ENCODE measurements at places on chromosomes 12 and 14.

- DNase-seq = no peak
Measured at GRCh38 chr12:56988207-56988739, 18.1 kb downstream of the ZBTB39 start.

- no peak for DNase-seq
Measured at GRCh38 chr14:76097547-76097946, 54.2 kb upstream of the GPATCH2L start.

- DNase-seq = no peak
Measured at GRCh38 chr12:67969134-67969802, 20.0 kb upstream of the IFNG-AS1 start.

GRCh38 chr14:87286191-87286590 lies 706.8 kb downstream of the GALC start:
- DNase-seq = no peak

DNA sequence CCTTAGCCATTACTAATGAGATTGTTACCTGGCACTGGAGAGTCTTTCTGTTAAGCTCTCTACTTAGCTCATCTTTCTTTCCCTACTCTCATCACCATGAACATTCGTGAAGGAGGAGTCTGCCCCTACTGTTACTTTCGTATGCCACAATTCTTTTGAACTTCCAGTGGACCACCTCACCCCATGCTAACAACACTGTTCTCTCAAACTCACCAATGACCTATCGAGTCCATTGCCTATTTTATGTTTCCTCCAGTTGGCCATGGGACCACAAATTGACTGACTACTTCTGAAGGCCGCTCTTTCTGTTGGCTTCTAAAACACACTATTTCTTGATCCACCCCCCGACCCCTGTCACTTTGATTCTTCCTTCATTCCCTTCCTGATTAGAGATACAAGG lies 192.4 kb upstream of the GZMB start:
- DNase-seq = no peak

DNA sequence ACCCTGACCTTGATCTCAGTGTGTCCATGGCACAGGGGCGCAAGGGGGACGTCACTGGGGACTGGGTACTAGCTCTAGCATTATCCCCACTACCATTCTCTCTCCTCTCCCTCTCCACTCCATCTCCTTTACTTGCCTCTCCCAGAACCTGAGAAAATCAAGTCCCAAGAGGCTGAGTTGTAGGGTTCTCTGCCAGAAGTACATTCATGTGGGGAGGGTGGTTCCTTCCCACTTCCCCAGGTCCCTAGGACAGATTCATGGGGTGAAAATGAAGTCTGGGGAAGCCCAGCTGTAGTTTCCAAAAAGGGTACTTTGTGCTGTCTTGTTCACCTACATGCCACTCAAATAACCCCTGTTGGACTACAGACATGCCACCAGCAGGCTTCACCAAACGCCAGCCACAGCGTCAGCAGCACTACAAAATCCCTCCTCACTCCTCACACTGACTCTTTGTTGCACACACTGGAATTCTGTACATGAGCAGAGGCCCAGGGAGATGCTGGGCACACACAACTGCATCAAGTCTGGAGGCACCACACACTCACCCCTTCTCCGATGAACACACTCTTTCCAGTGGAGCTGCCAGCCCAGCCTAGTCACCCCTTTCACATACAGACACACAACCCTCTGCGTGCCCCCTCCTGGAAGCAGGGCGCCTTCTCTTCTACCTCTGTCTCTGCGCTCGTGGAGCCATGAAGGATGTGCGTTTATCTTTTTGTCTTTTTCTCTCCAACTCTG lies 6.9 kb downstream of the RARG start:
- DNase-seq = no peak

DNA sequence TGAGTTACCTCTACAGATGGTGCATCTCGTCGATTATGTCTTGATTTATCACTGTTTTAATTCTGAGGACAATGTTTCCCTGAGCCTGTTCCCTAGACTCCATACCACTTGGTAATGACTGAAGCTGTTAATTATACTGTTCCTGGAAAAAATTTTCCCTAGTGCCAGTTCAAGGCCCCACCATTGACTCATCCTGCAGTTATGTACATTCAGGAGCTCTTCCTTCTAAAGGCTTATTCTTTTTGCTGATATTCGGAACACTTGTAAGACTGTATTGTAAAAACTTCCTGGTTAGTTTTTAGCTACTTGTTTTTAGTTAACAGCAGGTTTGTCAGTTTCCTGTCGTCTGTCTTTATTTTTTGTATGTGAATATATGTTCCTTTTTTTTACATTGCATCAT lies 30.4 kb upstream of the PPP2R5E start:
- no peak for DNase-seq

DNA sequence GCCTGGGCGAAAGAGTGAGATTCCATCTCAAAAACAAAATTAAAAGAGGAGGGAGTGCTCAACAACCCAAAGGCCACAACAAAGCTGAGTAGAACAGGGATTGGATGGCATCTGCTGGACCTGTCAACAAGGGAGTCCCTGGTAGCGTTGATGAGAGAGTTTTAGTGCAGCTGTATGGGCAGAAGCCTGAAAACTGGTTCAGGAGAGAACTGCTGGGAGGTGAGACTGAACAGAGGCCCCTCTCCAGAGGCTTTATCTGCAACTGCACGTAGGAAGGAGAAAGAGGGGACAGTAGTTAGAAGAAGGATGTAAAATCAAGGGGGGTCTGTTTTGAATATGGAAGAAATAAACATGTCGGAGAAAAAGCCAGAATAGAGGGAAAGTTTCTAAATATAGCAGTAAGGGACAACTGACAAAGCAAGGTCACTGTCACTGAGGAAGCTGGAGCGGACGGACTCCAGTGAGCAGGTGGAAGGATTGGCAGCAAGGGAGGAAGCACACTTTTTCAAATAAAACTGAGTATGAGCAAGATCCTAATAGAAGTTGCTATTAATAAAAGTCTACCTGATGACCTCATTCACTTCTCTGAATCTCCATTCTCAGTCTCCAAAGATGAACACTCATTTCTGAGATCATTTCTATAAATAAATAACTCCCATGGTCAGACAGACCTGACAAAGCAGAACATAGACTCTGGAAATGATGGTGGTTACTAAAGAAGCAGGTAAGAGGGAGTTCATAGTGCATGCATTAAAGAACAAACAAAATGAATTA lies 11.8 kb upstream of the ATF1 start:
- DNase-seq = peak; percentile 40
